ENCODE measurements at places on chromosomes 12 and 14. TPM values are rescaled to one million over a fixed set of nuclear protein-coding genes. Genes with fewer than 3 reads are reported as not detected.
A peak's percentile ranks its signal among the peaks of the same experiment; 100 is the strongest.

GRCh38 chr14:62162998-62163589, 400.9 kb downstream of the SNAPC1 start:
- peaks cover 6% of the 10 kb centered on the region for H3K4me1 ChIP-seq
- peak; percentile 41 for DNase-seq
- no peak overlapping the region for H3K27ac ChIP-seq
- H3K36me3 ChIP-seq, result no peaks in the 10 kb centered on the region
- no peak overlapping the region for H3K4me3 ChIP-seq

- no peaks in the 10 kb centered on the region for H3K36me3 ChIP-seq
- H3K27me3 ChIP-seq, result peaks cover 39% of the 10 kb centered on the region
- no peak overlapping the region for H3K27ac ChIP-seq
- H3K4me3 ChIP-seq, result no peak overlapping the region
- H3K4me1 ChIP-seq, result peaks cover 17% of the 10 kb centered on the region
These were observed 5.3 kb downstream of the FGF6 start for GRCh38 chr12:4440187-4440941.

DNA sequence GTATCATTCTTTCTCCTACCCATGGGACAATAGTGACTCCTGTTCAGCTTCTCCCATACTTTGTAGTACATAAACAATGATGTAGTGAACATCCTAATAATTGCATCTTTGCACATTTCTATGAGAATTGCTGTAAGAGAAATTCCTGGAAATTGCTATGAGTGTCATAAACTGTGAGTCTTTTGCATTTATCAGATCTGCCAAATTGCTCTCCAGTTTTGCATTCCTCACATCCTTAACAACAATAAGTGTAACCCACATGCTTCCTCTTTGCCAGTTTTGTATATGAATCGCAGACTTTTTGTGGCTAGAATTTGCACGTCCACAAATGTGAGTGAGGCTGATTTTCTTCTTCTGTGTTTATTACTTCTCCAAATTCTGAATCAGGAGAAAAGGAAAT, 124.0 kb upstream of the TBX5 start:
- peaks cover 23% of the 10 kb centered on the region for H3K27me3 ChIP-seq
- no peak overlapping the region for H3K4me3 ChIP-seq
- H3K27ac ChIP-seq, result no peak overlapping the region
- DNase-seq, result no peak

GRCh38 chr14:22464422-22465142, 124.4 kb downstream of the DAD1 start:
- H3K36me3 ChIP-seq, result no peaks in the 10 kb centered on the region
- no peak overlapping the region for H3K4me3 ChIP-seq
- DNase-seq, result no peak
- H3K27me3 ChIP-seq, result peaks cover 23% of the 10 kb centered on the region
- H3K27ac ChIP-seq, result no peak overlapping the region
- H3K4me1 ChIP-seq, result peaks cover 5% of the 10 kb centered on the region

DNA sequence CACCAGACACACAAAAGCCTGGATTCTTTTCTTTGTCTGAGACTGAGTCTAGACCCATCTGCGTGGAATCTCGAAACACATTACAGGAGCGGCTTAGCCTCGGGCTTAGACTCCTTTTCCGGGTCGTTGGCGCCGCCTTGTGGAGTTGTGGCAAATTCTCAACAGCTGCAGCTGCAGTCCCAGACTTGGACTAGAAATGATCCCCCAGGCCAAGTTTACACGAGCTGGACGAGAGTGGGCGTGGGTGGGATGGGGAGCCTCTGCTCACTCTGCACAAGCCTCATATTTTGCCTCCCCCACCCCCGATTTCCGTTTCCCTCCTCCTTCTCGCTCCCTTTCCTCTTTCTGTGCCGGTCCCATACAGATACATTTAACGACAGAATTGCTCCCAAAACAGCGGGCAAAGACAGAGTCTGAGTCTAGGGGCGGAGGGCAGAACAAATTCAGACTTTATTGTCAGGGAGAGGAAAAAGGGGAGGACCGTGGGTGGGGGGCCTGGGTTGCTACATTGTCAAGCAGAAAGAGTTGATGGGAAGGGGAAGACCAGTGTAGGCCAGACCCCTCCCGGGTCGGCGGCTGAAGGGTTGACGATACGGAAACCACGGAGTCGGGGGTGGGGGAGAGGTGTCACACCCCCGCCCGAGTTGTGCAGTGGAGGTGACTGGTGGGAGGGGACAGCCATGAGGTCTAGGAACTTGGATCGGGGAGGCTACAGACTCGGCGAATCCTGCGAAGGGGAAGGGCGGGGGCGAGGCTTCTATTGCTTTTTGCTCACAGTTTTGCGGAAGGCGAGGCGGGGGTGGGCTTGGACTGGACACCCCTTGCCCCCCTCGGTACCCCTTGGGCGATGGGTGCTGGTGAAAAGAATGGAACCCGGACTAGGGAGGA, 4.7 kb upstream of the GPR84 start:
- peak; percentile 83 for DNase-seq
- peaks cover 50% of the 10 kb centered on the region for H3K4me1 ChIP-seq
- peak overlapping the region; percentile 57 for H3K4me3 ChIP-seq
- H3K27ac ChIP-seq, result peak overlapping the region; percentile 77
- H3K36me3 ChIP-seq, result peaks cover 7% of the 10 kb centered on the region
- H3K27me3 ChIP-seq, result no peaks in the 10 kb centered on the region

DNA sequence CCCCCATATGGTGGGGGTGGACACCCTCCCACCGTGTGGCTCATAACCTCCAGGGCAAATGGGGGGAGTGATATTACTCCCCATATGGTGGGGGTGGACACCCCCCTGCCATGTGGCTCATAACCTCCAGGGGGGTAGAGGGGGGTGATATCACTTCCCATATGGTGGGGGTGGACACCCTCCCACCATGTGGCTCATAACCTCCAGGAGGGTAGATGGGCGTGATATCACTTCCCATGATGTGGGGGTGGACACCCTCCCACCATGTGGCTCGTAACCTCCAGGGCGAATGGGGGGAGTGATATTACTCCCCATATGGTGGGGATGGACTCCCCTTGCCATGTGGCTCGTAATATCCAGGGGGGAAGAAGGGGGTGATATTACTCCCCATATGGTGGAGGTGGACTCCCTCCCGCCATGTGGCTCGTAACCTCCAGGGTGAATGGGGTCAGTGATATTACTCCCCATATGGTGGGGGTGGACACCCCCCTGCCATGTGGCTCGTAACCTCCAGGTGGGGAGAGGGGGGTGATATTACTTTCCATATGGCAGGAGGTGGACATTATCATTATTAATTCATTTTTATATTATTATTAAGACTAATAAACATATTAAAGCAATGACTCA, 51.2 kb upstream of the OXA1L start:
- no peak overlapping the region for H3K27ac ChIP-seq
- H3K4me1 ChIP-seq, result no peaks in the 10 kb centered on the region
- DNase-seq, result no peak
- no peaks in the 10 kb centered on the region for H3K36me3 ChIP-seq
- peaks cover 65% of the 10 kb centered on the region for H3K27me3 ChIP-seq

GRCh38 chr12:49580572-49581535, 12.9 kb upstream of the MCRS1 start:
- peaks cover 5% of the 10 kb centered on the region for H3K36me3 ChIP-seq
- H3K27ac ChIP-seq, result no peak overlapping the region
- peak; percentile 74 for DNase-seq
- no peak overlapping the region for H3K4me3 ChIP-seq
- H3K4me1 ChIP-seq, result peaks cover 4% of the 10 kb centered on the region

GRCh38 chr14:60651086-60651795, 2.0 kb upstream of the SIX1 start:
- no peak overlapping the region for H3K27ac ChIP-seq
- H3K4me3 ChIP-seq, result no peak overlapping the region
- peaks cover 100% of the 10 kb centered on the region for H3K27me3 ChIP-seq
- H3K36me3 ChIP-seq, result no peaks in the 10 kb centered on the region
- peaks cover 53% of the 10 kb centered on the region for H3K4me1 ChIP-seq

DNA sequence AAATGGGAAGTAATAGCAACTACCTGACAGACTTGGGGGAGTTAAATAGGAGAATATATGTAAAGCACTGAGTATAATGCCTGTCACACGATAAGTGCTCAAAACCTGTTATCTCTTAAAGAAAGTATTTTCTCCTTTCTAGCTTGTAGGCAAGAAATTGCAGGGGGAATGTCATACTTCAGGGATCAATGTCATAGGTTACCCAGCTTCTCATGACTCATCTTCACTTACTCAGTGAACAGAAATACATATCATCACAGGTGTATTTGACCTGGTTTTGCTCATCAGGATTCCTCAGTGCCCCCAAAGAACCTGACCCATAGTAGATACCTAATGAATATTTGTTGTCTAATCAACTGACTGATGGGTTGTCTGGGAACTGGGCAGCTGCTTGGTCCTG, 285.0 kb upstream of the ATP2B1 start:
- H3K27me3 ChIP-seq, result no peaks in the 10 kb centered on the region
- H3K27ac ChIP-seq, result no peak overlapping the region
- no peak for DNase-seq

- H3K27ac ChIP-seq, result peak overlapping the region; percentile 56
- no peak overlapping the region for H3K4me3 ChIP-seq
- H3K27me3 ChIP-seq, result no peaks in the 10 kb centered on the region
- H3K36me3 ChIP-seq, result peaks cover 2% of the 10 kb centered on the region
- no peak for DNase-seq
These were observed 256.9 kb downstream of the CACNA1C start for GRCh38 chr12:2309647-2310046.

DNA sequence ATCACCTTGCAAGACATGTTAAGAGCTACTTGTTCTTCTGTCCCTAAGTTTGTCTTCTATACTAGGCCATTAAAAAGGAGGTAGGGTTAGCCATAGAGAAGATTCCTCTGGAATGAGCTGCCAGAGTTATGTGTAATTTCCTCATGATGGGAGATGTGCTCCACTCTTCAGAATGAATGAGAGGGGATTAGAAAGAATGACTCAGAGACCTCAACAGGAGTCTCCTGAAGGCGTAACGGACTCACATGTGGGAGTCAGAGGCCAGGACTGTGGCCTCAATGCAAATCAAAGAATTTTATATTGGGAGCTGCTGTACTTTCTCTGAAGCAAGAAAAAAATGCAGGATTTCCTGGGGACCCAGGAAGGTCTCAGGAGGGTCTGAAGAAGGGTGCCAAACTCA, 87.8 kb upstream of the ATXN7L3B start:
- DNase-seq, result no peak
- no peak overlapping the region for H3K4me3 ChIP-seq
- no peaks in the 10 kb centered on the region for H3K27me3 ChIP-seq
- H3K27ac ChIP-seq, result no peak overlapping the region

DNA sequence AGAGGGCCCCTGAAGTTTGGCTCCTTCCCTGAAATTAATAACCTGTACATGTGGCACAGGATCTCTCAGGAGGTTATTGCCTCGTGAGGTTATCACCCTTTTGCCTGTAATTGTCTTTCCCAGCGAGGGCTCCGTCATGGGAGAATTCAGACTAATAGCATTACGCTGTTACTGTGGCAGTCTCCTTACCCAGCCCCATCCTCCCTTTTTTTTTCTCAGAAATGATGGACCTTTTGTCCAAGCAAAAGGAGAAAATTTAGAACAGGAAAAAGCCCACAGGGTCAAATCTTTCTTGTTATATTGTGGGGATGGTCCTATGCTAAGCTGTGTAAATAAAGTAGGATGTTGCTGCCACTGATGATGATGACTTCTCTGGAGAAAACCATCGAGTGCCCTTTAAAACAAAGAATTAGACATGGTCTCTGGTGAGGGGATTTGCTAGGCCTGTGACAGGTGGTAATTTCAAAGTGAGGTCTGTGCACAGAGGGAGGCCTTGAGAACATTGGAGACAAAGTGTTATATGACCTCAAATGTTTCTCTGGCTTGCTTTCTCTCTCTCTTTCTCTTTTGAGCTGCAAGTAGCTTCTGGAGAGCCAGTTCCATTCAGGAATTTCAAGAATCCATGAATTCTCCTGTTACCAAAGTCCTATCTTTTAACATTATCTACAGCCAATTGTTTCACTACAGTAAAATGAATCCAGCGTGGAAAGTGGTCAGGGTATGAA, 357.2 kb downstream of the BMP4 start:
- no peaks in the 10 kb centered on the region for H3K36me3 ChIP-seq
- H3K27ac ChIP-seq, result peak overlapping the region; percentile 43
- H3K27me3 ChIP-seq, result no peaks in the 10 kb centered on the region
- peaks cover 9% of the 10 kb centered on the region for H3K4me1 ChIP-seq
- no peak for DNase-seq

- DNase-seq, result no peak
- H3K4me3 ChIP-seq, result no peak overlapping the region
- H3K27ac ChIP-seq, result no peak overlapping the region
- peaks cover 4% of the 10 kb centered on the region for H3K4me1 ChIP-seq
- peaks cover 22% of the 10 kb centered on the region for H3K36me3 ChIP-seq
These were observed 6.0 kb downstream of the DMAC2L start for GRCh38 chr14:50318031-50318626.

DNA sequence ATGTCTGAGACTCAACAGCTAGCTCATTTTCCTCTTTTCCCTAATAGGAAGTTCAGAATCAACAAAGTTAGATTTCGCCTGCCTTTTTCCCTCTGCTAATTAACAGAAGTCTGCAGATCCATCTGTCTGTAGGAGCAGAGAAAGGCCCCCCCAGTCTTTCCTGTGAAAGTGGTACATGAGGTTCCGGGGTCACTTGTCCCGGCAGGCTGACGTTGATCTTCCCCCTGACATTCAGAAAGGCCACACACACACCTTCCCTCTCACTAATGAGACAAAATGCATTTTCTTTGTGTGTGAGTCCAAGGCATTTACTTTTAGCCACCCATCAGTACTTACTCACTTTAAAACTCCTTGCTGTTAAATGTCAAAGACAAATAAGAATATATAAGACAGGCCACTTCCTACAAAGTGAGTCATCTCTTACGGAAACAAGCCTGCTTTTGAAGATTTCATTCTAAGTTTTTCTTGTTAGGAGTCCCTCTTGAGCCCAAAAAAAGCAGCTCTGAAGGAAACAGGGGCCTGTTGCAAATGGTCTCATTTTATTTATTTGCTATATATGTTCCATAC, 138.7 kb downstream of the TTC7B start:
- no peak for DNase-seq
- peaks cover 40% of the 10 kb centered on the region for H3K4me1 ChIP-seq
- H3K4me3 ChIP-seq, result no peak overlapping the region
- H3K36me3 ChIP-seq, result peaks cover 22% of the 10 kb centered on the region
- no peaks in the 10 kb centered on the region for H3K27me3 ChIP-seq

GRCh38 chr12:106901276-106901675, 54.4 kb upstream of the TMEM263 start:
- no peaks in the 10 kb centered on the region for H3K36me3 ChIP-seq
- no peak for DNase-seq
- peaks cover 66% of the 10 kb centered on the region for H3K27me3 ChIP-seq
- H3K27ac ChIP-seq, result no peak overlapping the region
- no peak overlapping the region for H3K4me3 ChIP-seq

The TUNAR gene
- total RNA-seq, result not detected

The KRT82 gene
- not detected for total RNA-seq

The CLEC14A gene
- total RNA-seq, result not detected

The CEP128 gene
- total RNA-seq, result 15.3 TPM

The ADGRD1 gene
- 5.5 TPM for total RNA-seq

The SPPL3 gene
- total RNA-seq, result 75.6 TPM

The FAIM2 gene
- 0.29 TPM for total RNA-seq

The PMEL gene
- 3.6 TPM for total RNA-seq

The PRKD1 gene
- 25.3 TPM for total RNA-seq

The IAPP gene
- not detected for total RNA-seq

The SERPINA9 gene
- total RNA-seq, result not detected

Data from mesothelial cell of epicardium (in vitro differentiated cells).